Stimulated activated CD4-positive, alpha-beta T cell treated with anti-CD3 and anti-CD28 coated beads, Interleukin-15, amount 100 ng/mL, for 48 hours (primary cell): ENCODE measurements at places on chromosomes 3 and 15.

GRCh38 chr15:70014860-70015490, 82.7 kb downstream of the TLE3 start:
- no peak for DNase-seq

DNA sequence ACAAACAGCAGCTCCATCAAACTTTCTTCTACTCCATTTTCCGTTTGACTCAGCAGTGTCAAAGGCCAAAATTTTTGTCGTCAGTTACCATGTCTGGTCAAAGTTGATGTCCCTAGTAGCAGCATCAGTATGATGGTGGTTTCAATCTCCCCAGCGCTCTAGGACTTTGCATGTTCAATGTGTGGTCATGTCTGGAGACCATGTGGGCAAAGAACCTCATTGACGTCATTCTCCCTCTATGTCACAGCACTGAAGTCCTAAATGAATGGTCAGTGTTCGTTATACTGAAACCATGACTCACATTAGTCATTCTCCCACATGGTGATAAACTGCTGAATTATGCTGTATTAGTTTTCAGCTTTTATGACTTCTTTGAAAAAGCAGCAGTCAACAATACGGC, 23.2 kb downstream of the SHC4 start:
- DNase-seq = no peak

GRCh38 chr3:188322135-188322887, 168.4 kb downstream of the LPP start:
- DNase-seq = no peak

DNA sequence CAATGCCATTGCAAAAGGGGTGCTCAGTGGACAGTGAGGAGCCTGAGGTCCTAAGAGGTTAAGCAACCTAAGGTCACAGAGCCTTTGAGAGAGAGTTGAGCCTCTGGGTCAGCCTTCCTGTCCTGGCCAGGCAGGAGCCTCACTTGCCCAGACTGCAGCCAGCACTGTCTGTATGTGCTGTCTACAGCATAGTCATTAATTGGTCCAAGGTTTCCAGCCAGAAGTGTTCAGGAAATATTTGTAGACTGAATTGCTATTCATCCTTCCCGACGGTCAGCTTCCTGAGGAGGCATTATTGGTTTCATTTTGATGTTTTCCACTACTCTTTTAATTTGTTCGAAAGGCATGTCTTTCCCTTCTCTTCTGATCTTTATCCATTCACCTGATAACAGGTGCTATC, 8.1 kb downstream of the SEC13 start:
- DNase-seq = no peak

GRCh38 chr15:27746401-27746955, 352.6 kb downstream of the OCA2 start:
- DNase-seq = no peak

DNA sequence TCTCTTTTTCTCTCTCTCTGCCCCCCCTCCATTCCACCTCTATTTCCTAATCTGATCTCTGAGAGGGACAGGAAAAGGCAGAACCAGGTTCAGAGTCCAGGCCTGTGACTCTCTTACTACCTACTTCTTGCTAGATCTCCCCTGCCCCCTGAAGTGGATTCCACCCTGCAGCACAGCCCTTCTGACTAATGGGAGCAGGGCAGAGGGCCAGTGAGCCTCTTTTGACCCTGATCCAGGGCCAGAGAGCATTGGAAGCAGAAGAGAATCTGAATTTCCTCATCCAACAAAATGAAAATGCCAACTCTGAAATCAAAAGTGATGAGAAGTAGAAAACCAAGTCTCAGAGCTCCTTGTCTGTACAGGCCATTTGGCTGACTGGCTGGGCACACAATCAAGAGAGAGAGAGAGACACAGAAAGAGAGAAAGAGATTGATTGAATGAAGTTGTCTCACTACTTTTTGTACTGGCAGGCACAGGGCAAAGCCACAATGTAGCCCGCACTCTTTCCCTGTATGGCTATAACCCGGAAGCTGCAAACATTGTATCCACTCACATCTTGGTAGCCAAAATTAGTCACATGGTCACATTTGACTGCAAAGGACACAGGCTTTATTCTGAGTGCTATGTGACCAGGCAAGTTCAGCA, 31.6 kb upstream of the GLCE start:
- DNase-seq = no peak

DNA sequence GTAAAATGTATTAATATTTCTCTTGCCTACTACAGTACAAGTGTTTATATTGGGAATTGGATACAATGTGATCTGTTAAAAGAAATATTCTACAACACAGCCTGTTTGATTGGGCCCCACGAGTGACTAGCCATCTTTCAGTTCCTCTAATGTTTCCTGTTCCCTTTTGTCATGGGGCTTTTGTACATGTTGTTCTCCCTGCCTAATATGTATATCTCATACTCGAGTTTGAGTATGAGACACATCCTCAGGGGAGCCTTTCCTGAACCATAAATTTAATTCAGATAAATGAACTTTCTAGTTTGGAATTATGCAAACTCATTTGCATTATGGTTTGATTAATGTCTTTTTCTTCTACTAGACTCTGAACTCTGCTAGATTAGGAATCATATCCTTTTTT, 65.5 kb downstream of the MEF2A start:
- no peak for DNase-seq

DNA sequence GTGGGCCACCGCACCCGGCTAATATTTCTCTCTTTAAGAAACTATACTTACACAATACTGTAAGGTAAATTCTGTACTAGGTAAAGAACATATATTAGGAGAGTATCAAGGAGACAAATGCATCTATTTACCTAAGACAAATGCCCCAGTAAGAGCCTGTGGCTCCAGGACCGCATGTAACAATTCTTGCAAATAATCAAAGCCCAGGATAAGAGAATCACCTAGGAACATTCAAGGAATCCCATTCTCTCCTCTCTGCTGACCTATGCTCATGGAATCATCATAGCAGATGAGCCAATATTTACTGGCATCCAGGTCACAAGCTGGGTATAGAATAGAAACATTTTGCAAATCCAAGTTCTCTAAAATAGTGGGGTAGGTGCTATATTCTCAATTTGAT, 347.7 kb downstream of the FOXP1 start:
- DNase-seq = no peak

- DNase-seq = no peak
Observed at GRCh38 chr15:36791844-36792571, 212.6 kb downstream of the CDIN1 start.
